ENCODE measurements at places on chromosomes 5 and 9.
A peak's percentile ranks its signal among the peaks of the same experiment; 100 is the strongest.

GRCh38 chr9:14303521-14303920, 10.4 kb downstream of the NFIB start:
- DNase-seq: no peak

DNA sequence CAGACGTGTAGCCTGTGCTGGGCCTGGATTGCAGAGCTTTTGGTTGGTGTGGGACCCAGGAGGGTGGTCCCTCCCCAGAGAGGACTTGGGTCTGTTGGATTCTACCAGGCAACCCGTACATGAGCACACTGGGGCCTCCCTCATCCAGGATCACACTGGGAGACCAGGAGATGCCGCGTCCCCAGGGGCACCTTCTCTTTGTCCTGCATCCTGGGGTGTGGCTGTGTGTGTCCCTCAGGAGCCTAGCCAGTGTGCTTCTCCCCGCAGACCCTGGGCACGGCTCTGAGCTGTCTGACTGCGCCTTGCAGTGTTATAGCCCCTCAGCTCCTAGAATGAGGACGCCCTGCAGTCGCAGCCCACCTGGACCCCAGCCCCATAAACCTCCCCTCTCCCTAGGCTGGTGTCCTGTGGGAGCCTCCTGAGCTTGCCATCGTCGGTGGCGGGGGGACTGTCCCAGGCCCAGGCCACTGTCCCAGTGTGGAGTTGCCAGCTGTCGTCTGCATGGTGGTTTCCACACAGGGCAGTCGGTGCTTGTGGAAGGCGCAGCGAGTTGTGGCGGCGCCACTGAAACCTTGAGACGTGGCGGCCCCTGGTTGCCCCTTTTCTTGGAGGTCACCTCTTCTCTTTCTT, 27.6 kb downstream of the CEP72 start:
- no peak for DNase-seq

GRCh38 chr5:67082941-67083340, 113.7 kb downstream of the CD180 start:
- no peak for DNase-seq

DNA sequence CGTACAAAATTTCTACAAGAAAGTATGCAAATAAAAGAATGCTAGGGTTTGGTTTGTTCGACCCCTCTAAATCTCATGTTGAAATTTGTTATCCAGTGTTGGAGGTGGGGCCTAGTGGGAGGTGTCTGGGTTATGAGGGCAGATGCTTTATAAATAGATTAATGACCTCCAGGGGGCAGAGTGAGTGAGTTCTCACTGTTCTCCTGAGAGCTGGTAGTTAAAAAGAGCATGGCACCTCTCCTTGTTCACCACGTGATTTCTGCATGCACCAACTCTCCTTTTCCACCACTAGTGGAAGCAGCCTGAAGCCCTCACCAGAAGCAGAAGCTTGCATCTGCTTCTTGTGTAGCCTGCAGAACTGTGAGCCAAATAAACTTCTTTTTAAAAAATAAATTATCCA, 50.4 kb upstream of the FAM170A start:
- no peak for DNase-seq

GRCh38 chr9:135413086-135413375, 66.6 kb upstream of the PPP1R26 start:
- no peak for DNase-seq

DNA sequence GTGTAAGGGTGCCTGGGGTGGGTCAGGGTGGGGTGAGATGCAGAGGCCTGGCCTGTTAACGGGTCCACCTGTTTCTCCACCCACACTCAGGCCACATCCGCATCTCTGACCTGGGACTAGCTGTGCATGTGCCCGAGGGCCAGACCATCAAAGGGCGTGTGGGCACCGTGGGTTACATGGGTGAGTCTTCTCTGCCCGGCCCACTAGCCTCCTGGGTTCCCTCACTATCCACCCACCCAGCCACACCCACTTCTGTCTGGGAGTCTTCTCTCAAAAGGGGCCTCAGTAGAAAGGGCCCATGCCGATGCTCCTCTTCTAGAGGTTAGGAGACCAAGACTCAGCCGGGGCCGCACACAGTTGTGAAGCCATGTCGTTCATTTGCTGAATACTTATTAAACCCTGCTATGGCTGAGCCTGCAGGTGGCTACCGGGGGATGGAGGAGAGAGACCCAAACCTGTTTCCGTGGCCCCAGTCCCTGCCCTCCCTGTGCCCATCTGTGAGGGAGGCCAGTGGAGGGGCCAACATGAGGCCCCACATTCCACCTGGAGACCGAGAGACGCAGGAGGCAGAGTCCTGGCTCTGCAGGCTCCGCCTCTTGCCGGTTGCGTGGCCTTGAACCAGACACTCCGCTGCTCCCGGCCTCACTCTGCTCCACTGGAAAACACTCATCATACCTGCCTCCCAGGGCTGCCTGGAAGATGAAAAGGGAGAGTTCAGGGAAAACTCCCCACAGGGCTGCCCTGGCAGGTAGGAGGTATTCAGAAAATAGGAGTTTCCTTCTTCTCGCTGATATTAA, 8.7 kb downstream of the GRK6 start:
- no peak for DNase-seq

DNA sequence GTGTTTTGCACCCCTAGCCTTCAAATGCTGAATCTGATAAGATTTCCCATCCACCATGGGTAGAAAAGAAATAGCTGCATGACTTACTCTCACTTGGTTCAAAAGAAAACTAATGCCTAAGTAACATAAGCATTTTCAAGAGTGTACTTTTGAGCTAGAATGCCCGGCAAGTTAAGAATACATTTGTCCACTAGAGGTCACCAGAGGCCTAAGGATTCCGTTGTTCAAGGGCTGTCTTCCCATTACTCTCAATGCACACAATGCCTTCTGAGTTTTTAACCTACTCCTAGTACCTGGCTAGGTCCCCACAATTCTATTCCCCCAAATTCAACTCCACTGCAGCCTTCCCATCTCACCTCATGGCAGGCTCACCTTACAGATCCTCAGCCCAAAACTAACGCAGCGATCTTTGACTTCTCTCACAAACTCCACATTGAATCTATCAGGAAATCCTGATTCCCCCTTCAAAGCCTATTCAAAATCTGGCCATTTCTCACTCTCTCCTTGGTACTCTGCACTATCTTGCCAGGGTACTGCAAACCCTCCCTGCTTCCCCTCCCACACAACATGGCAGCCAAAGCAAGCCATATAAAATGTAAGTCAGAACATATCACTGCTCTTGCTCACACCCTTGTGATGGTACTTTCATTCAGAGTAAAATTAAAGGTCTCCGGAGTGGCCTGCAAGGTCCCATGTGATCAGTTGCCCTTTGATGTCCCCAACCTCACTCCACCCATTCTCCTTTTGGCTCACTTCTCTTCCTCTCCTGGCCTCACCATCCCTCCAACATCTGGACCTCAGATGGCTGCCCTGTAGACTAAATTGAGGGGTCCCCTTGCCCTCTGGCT, 13.4 kb downstream of the OXCT1 start:
- DNase-seq: peak; percentile 45

DNA sequence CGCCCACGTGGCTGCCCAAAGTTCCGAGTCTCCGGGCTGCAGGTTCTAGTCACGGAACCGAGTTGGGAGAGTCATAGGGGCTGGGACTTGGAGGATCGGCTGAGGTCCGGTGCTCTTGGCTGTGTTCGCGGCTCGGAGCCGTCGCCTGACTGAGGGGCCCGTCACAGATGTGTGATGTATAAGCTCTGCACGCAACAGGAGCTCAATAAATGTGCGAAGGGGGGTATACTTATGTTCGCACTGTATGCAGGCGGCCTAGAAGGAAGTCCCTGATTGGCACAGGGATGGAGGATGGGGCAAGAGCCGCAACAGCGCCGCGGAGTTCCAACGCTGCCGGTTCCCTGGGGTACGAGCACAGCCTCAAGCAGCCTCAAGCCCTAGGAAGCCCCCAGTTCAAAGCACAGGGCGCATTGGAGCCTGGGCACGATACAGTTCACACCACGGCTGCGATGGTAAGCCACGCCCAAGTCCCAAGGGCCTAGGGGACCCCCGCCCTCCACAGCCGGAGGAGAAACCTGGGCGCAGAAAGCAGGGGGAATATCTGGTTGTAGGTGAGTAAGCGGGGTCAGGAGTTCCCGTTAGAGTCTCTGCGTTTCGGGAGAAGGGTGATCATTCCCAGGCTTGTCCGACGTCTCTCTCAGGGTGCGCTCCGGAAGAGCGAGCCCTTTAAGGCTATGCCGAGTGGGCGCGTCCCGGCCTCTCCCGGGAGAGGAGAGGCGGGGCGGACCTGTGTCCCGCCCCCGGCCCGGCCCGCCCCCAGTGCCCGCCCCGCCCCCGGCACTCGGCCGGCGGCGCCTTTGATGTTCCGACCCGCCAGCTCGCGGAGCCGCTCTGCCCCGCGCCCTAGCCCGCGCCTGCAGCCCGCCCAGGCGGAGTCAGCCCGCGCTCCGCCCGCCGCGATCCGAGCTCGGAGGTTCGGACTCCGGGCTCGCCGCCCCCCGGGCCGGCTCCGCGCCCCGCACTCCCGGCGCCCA, at the start of gene TCF7:
TSS of gene TCF7 (plus strand) at position 780 of the 974 bp plus-strand sequence. CDS start 226 bp downstream, outside the sequence.
- peak; percentile 76 for DNase-seq

- no peak for DNase-seq
Observed at GRCh38 chr9:27688954-27689353, 115.7 kb upstream of the C9orf72 start.

DNA sequence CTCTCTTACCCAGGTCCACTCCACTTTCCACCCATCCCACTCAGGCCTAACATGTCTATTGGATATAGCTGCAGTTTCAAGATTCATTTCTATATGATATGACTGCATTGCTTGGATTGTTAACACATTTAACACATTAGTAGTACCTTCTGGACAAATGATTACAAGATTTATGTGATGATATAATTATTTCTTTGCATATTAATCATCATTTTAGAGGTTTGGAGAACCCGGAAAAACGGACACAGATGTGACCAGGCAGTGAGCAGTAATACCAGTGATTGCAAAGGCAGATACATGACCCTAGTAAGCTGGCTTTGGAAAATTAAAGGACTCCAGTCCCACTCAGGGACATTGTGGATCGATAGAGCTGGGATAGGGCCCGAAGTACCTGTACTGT, 103.8 kb downstream of the PRR16 start:
- DNase-seq: no peak

GRCh38 chr9:84615544-84615943, 54.0 kb upstream of the NTRK2 start:
- DNase-seq: no peak

DNA sequence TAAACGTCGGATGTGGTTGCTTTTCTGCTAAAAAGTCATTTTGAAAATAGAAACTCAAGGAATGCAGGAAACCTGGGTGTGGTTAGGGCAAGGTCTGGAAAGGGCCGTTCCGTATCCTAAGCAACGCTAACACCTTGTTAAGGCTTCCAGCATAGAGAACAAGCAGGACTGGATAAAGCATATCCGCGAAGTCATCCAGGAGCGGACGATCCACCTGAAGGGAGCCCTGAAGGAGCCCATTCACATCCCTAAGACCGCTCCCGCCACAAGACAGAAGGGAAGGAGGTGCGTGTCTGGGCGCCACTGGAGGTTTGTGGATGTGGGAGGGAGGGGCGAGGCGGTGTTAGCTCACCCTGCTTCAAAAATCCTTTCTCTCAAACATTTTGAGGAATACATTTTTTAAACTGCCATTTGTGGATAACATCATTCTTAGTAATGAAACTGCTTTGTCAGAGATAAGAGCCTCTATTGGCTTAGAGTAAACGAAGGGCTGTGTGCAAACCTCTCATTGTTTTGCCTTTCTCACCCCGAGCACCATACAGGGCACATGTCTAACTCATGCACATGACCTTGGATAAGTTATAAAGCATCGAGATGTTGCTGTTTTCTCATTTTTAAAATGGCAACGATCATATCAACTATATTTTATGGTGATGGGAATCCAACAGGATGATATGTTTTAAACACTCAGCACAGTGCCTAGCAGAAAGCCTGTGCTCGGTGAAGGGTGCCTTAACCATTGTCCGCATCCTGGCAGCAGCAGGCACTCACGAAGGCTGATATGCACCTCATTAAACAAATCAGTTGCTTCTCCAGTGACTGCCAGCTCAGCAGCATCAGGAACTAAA, 175.7 kb upstream of the OTULINL start:
- DNase-seq: no peak

GRCh38 chr9:83280790-83281189, 217.8 kb upstream of the RASEF start:
- DNase-seq: no peak

DNA sequence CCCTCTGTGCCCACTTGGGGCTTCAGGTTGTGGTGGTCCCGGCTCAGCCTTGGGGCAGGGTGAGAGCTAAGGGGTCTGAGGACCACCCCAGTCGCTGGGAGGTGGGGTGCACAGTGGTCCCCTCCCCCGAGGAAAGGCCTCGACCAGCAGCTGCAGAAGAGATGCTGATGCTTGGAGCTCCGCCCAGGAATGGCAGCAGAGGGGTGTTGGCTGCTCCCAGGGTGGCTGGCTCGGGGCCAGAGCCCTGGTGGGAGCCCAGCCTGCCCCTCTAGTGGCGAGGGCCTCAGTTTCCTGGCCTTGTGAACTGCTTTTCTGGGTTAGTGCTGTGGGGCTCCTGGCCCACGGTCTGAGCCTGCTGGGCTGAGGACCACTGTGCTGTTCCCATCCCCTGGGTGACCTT, 1.2 kb downstream of the DIPK1B start:
- DNase-seq: no peak

- no peak for DNase-seq
Observed at GRCh38 chr5:151026679-151027078, 6.3 kb downstream of the GPX3 start.

DNA sequence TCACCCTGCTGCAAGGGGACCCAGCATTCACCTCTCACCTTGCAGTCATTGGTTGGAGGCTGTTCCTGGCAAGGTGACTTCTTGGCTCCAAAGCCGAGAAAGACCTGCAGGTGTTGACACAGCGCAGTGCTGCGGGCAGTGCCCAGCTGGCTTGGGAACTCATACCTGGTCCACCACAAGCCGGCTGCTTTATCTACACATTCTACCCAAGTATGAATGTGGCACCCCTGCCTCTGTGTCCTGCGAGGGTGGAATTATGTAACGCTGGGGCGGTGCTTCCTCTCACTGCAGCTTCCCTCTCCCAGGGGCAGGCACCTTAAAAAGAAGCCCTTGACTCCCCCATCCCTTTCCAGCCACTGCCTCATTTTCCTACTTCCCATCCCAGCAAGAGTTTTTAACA, 2.5 kb upstream of the ZMYND19 start:
- no peak for DNase-seq

DNA sequence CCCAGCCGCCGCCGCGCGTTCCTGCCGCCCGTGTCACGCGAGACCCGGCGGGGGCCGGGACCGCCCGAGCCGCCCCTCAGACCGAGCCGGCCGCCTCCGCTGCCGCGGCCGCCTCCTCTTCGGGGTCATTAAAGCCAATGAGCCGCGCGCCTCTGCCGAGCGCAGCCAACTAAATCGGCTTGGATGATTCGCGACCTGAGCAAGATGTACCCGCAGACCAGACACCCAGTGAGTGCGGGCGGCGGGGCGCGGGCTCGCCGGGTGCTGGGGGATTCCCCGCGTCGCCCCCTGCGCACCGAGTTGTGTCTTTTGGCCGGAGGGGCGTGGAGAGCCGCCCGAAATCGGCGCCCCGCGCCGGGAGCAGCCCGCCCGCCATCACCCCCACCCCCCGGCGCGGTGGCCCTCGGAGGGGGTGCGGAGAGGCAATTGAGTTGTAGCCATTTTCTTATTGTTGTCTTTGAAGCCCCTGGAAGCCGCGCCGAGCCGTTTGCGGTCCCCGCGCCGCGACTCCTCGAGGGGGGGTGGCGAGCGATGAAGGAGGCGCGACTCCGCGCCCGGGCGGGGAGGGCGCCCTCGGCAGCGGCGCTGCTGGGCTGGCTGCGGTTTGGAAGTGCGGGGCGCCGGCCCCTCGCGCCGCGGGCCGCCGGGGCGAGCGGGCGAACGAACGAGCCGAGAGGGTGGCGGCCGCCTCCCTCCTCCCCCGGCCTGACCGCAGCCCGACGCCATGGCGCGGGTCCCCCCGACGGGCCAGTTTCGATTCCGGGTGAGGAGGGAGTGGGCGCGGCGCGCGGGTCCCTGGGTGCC, 1.0 kb downstream of the TLE4 start:
- peak; percentile 61 for DNase-seq
